ENCODE measurements at places on chromosomes 3 and 15.

DNA sequence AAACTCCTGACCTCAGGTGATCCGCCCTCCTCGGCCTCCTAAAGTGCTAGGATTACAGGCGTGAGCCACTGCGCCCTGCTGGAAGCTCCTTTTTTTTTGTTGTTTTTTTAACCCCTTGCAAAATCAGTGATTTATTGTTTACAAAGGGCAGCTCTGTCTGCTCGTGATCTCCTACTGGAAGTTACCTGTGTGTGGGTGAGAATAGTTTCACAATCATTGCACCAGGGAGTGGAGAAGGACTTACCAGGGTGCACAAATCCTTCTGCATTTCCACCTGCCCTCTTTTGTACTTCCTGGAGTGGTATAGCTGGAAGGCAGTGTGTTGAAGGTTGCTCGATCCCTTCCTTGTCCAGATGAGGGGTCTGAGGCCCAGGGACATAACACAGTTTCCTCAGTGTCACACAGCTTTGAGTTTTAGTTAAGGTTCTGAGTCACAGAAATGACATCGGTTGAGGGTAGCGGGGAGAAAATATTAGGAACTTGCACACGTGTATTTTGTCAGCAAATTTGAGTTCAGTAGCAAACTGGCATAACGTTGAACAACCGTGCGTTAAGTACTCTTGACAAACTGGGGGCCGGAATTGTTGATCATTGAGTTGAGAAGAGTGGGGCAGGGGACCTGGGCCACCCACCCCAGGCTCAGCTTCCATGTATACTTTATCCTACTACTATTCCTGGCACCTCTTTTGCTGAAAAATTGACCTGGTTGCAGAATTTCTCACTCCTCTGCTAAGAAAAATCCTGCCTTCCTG is 11.3 kb upstream of the TRAK1 start:
- no peak for DNase-seq

GRCh38 chr15:79003301-79003700 is 58.5 kb upstream of the CTSH start:
- DNase-seq = no peak

DNA sequence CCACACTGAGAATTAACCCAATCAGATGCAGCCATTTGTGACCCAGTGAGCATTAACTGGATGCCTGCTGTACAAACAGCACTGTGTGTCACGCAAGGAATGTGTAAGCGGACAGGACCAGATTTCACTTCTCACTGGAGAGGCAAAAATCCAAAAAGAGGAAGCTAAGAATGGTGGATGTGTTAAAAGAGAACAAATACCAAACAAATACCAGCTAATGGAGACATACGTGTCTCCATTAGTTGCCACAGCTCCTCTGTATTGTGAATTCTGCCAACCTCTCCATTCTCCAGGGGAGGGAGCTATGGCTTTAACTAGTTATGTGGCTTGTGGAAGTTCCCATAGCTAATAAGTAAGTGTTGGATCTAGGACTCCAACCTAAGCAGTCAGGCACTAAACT is 2.6 kb downstream of the LTF start:
- no peak for DNase-seq

- no peak for DNase-seq
Observed at GRCh38 chr3:157122116-157122515, 37.8 kb downstream of the CCNL1 start.

- DNase-seq = no peak
Observed at GRCh38 chr3:144458283-144458682, 486.7 kb downstream of the DIPK2A start.

DNA sequence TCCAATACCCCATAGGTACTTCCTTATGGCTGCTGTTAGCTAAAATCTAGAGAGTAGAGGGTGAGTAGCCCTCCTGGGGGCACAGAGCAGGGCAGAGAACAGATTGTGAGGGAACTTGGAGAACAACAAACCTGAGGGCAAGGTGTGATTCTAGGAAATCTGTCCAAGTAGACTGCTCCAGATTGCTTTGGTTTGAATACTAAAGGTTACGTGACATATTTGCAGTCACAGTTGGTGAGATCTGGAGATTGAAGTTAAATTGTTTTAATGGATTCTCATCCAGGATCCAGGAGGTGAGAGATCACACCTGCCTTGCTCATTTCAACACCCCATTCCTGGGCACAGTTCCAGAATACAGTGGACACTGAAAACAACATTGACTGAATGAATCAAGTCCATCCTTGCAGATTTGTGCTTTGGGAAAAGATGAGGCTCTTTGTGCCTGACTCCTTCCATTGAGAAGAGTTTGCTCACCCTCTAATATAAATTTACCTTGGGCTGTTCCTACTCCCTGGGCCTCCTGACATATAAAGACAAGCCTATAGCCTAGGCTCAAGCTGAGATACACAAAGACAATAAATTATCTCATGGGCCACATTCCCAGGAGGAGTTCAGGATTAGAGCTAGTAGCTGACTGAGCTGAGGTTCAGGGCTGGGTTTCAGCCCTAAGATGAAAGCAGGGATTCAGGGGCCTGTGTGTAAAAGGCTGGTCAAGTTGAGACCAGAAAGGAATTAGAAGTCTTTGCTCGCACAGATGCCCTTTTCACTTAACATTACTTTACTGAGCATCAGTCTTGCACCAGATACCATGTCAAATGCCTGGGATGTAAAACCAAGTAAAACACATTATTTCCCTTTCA is 400.9 kb upstream of the MCTP2 start:
- DNase-seq = no peak

DNA sequence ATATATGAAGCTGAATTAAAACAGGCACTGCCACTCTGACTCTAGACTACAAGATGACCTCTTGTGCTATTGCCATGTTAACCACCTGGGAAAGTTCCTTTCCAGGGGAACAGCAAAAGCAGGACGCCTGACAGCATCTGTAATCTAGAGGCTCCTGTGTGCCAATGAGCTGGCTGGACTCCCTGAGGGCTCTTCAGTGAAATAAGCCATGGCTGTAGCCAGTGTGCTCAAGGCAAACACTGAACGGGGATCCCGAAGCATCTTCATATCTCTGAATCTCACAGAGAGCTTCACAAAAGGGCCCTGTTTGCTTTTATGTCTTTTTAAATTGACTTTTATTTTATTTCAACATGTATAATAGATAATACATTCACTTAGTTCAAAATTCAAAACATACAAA is 57.2 kb downstream of the BFSP2 start:
- no peak for DNase-seq

- DNase-seq = no peak
Observed at GRCh38 chr3:107524841-107525643, 2.3 kb downstream of the BBX start.

- DNase-seq = no peak
Observed at GRCh38 chr3:39990532-39990931, 181.1 kb downstream of the MYRIP start.
